ENCODE measurements at places on chromosomes 12 and 14.

GRCh38 chr14:104115131-104115600 lies 23.2 kb upstream of the KIF26A start:
- no peak for DNase-seq

DNA sequence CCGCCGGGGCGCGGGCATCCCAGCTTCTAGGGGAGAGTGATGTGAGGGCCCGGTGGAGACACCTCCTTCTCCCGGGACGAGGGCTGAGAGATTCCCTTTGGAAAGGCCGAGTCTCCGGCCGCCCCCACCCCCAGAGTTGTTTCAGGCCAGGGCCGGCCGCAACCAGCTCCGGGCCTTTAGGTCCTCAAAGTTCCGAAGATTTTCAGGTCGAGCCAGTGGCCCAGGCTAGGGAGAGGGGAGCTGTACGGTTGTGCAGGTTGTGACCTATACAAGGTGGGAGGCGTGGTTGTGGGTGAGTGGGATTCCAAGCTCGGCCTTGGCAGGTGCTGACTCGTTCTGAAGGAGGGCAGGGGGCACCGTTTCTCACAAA lies 18.4 kb upstream of the ANKRD33 start:
- no peak for DNase-seq

DNA sequence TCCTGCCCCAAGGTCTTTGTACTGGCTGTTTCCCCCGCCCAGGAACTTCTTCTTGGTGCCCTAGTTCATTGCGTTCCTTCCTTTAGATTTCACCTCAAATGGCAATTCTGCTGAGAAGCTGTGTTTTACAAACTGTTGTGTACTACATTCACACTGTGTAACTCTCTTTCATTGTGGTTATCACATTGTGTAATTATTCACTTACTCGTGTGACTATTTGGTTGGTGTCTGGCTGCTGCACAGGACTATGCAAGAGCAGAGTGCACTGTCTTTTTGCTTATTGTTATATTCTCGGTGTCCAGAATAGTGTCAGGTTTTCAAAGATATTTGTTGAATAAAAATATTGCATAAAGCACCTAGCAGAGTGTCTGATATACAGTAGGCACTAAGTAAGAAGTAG lies 177.2 kb upstream of the PRICKLE1 start:
- DNase-seq, result no peak

GRCh38 chr12:65430571-65431306 lies 152.3 kb downstream of the MSRB3 start:
- no peak for DNase-seq

DNA sequence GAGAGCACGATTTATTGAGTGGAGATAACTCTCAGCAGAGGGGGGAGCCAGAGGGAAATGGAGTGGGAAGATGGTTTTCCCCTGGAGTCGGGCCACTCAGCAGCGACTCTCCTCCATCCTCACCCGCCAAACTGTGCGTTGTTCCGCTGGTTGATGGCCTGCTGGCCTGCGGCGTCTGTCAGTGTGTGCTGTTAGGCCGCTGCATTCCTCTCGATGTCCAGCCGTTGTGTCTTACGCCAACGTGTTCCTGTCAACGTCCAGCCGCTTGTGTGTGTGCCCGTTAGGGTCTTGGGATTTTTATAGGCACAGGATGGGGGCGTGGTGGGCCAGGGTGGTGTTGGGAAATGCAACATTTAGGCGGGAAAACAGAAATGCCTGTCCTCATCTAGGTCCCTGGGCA lies 69.2 kb downstream of the PTPRQ start:
- DNase-seq, result no peak

- no peak for DNase-seq
These were observed 13.7 kb downstream of the REM2 start for GRCh38 chr14:22896760-22897159.

Data from stimulated activated CD4-positive, alpha-beta T cell treated with anti-CD3 and anti-CD28 coated beads, Interleukin-15, amount 100 ng/mL, for 48 hours (primary cell).